ENCODE measurements at places on chromosomes 6 and 20. TPM values are rescaled to one million over a fixed set of nuclear protein-coding genes. Genes with fewer than 3 reads are reported as not detected.

IL17F gene
- total RNA-seq, result not detected

TRIM15 gene
- total RNA-seq, result not detected

FLRT3 gene
- total RNA-seq, result 4.0 TPM

PET117 gene
- total RNA-seq, result 43.5 TPM

ULBP1 gene
- total RNA-seq, result 0.07 TPM

TREM2 gene
- total RNA-seq, result not detected

TFAP2D gene
- not detected for total RNA-seq

GSTA3 gene
- not detected for total RNA-seq

CLPSL1 gene
- total RNA-seq, result not detected

PLTP gene
- total RNA-seq, result 3.9 TPM

FAM209B gene
- not detected for total RNA-seq

STMND1 gene
- total RNA-seq, result 0.22 TPM

CLVS2 gene
- not detected for total RNA-seq

LPA gene
- not detected for total RNA-seq

PNRC1 gene
- 10.9 TPM for total RNA-seq

TRIM10 gene
- not detected for total RNA-seq

All from A172 (cell line).